ENCODE measurements at places on chromosomes 12 and 14.
A peak's percentile ranks its signal among the peaks of the same experiment; 100 is the strongest.

DNA sequence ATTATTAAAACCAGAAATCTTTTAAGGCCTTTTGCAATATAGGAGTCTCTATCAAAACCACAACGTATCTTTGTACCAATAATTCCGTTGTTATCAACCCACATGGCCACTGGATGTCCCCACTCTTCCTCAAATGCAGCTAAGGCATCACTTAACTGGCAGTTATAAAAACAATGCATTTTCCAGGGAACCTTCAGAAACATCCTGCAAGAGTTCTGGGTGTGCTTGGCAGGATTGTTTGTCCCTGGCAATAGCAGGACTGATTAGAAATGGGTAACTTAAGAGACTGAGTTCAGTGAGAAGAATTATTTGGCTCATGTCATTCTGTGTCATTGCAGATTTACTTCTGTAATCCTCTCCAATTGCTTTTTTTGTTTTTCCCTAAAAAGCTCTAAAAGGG, 112.0 kb downstream of the SLC15A5 start:
- DNase-seq, result peak; percentile 3

- peak; percentile 73 for DNase-seq
Measured at GRCh38 chr14:93115821-93116675, at the start of gene ITPK1. Gene ITPK1, minus strand, starts transcription at chr14:93115925. Its CDS starts 762 bp downstream, at chr14:93115163.

- DNase-seq, result no peak
Measured at GRCh38 chr14:93964820-93965286, 11.5 kb downstream of the ASB2 start.

- peak; percentile 81 for DNase-seq
Measured at GRCh38 chr12:47903927-47904712, 674 bp downstream of the VDR start.
